ENCODE measurements at places on chromosomes 6 and 20.
A peak's percentile ranks its signal among the peaks of the same experiment; 100 is the strongest.

DNA sequence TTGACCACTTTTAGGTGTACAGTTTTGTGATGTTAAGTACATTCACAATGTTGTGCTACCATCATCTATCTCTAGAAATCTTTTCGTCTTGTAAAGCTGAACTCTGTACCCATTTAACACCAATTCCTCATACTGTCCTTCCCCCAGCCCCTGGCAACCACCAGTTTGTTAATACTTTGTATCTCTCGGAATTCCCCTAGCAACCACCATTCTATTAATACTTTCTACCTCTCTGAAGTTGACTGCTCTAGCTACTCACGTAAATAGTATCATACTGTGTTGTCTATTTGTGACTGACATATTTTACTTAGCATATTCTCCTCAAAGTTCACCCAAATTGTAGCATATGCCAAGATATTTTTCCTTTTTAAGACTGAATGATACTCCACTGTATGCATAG is 82.3 kb upstream of the CLDN20 start:
- peaks cover 23% of the 10 kb centered on the region for H3K4me1 ChIP-seq
- H3K36me3 ChIP-seq: peaks cover 3% of the 10 kb centered on the region
- no peak overlapping the region for H3K4me3 ChIP-seq
- H3K27ac ChIP-seq: no peak overlapping the region
- no peaks in the 10 kb centered on the region for H3K27me3 ChIP-seq

- DNase-seq: no peak
- H3K27me3 ChIP-seq: no peaks in the 10 kb centered on the region
- H3K36me3 ChIP-seq: no peaks in the 10 kb centered on the region
- H3K4me3 ChIP-seq: no peak overlapping the region
- no peak overlapping the region for H3K27ac ChIP-seq
These were observed 236.2 kb downstream of the SLC24A3 start for GRCh38 chr20:19448632-19449031.

DNA sequence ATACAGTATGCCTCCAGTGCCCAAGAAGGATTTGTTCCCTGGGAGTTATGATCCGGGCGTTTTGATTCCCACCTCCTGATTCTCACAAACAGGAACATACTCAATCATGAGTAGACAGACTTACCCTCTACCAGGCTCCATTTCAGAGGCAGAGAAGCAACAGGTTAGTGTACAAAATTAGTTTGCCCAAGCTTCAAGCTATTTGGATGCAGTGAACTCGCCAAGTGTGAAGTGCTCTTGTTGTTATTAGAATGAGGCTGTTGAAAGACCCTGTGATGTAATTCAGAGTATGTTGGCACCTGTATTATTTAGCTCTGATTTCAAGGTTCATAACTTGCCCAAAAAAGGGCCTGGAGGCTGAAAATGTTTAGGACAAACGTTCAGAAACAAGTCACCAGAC is 247.0 kb downstream of the PHACTR1 start:
- H3K27me3 ChIP-seq: peaks cover 24% of the 10 kb centered on the region
- H3K36me3 ChIP-seq: no peaks in the 10 kb centered on the region
- no peak overlapping the region for H3K27ac ChIP-seq
- no peak overlapping the region for H3K4me3 ChIP-seq
- peaks cover 7% of the 10 kb centered on the region for H3K4me1 ChIP-seq
- DNase-seq: no peak

DNA sequence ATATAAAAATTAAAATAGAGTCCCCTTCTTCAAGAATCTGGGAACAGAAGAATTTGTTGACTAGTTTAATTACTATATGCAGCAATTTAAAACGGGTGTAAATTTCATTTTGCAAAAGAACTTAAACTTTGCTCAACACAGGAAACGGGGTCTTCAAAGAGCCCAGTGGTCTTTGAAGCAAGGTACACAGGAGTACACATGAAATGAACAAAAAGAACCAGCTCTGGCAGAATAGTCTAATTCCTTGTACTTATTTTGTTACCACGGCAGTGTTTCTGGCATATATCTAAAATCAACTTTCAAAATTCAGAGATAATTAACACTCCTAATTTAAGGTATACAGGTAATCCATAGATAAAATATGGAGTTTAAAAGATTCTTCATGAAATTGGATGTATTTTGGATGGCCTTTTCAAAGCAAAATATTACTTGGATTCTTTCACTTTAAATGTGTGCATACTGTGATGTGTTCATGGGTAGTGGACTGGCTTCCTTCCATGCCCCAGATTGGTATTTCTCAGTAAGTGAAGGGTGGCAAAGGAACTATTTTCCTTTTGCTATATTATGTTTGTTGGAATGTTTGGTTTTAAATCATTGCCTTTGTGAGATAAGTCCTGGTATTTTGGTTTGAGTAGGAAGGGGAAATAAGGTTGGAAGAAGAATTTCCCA is 96.8 kb upstream of the THEMIS start:
- H3K4me1 ChIP-seq: peaks cover 31% of the 10 kb centered on the region
- H3K27ac ChIP-seq: no peak overlapping the region
- no peaks in the 10 kb centered on the region for H3K27me3 ChIP-seq
- H3K4me3 ChIP-seq: no peak overlapping the region

DNA sequence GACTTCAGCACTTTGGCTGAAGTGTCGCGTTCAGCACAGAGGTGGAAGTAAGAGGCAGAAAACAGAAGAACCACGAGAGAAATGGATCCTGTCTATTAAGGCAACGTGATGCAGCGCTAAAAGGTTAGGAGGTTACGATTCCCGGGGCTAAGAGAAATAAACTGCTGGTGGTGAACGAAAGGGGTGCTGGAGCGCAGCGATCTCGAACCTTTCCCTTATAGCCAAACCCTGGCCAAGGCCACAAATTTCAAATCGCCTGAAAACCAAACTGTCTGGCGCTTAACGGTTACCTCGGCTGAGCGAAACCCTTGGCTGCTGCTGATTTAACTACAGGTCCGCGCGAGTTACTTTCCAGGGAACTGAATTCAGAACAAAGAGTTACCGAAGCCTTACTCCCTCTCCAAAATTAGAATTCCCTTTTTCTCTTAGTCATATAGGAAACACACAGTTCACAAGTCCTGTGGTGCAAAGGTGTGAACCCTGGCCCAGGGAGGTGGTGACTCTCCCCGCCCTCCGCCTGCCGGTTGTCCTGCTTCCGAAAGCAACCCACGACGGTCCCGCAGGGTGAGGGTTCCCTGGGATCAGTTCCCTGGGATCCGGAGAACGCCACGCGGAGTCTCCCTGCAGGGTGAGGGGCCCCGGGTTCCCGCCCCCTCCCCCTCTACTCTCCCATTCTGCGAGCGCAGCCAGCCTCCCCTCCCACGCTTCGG is 1.3 kb upstream of the SLC35D3 start:
- no peak overlapping the region for H3K27ac ChIP-seq
- H3K36me3 ChIP-seq: no peaks in the 10 kb centered on the region
- H3K27me3 ChIP-seq: peaks cover 46% of the 10 kb centered on the region
- peak overlapping the region; percentile 63 for H3K4me3 ChIP-seq
- DNase-seq: peak; percentile 41

DNA sequence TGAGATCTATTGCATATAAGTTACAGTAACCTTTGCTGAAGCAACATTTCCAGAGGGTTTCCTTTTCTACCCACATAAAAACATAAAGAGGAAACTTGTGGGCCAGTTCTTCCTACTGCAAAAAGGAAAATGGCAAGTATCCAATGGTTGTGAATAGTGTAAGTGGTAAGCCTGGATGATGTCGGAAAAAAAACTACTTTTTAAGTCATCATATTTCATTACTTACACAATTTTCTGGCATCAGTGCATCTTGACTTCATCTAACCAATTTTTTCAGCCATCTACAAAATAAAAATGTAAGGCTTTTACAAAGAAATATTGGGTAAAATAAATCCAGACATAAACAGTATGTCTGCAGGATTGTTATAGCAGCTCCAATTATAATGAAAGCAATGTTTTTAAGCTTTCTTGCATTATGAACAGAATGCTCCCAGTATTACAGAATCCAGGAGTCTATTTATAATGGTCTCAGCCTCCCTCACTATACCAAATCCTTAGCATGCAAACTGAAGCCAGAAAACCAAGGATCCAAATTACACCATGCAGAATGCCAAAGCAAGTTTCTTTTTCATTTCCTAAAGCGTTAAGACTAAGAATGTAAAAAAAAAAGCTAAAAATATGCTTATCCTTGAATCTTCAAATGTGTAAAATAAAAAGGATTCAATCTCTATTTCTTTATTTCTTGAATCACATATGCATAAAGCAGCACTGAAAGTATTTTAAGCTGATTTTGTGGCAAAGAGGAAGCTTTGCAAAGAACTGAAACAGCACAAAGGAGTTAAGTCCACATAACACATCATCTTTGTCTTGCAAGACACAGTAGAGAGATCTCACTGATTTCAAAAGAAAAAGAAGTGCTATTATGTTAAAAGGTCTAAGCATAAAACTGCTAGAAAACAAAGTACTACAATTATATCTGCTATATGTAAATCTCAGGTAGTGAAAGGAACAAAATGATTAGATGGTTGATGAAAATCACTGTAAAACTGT is 126.8 kb upstream of the HMGCLL1 start:
- no peak overlapping the region for H3K4me3 ChIP-seq
- H3K27ac ChIP-seq: no peak overlapping the region
- no peaks in the 10 kb centered on the region for H3K4me1 ChIP-seq
- no peaks in the 10 kb centered on the region for H3K27me3 ChIP-seq

- H3K36me3 ChIP-seq: no peaks in the 10 kb centered on the region
- H3K4me3 ChIP-seq: no peak overlapping the region
- DNase-seq: no peak
- no peak overlapping the region for H3K27ac ChIP-seq
These were observed 122.0 kb upstream of the ARID1B start for GRCh38 chr6:156654919-156655918.

GRCh38 chr6:145729887-145730286 is 5.4 kb downstream of the EPM2A start:
- H3K4me1 ChIP-seq: peaks cover 32% of the 10 kb centered on the region
- H3K27ac ChIP-seq: no peak overlapping the region
- H3K27me3 ChIP-seq: no peaks in the 10 kb centered on the region
- no peak overlapping the region for H3K4me3 ChIP-seq
- no peak for DNase-seq
- peaks cover 22% of the 10 kb centered on the region for H3K36me3 ChIP-seq

- no peak overlapping the region for H3K4me3 ChIP-seq
- no peaks in the 10 kb centered on the region for H3K27me3 ChIP-seq
- H3K36me3 ChIP-seq: no peaks in the 10 kb centered on the region
- H3K4me1 ChIP-seq: no peaks in the 10 kb centered on the region
These were observed 135.0 kb downstream of the CLIC5 start for GRCh38 chr6:45880676-45881075.

DNA sequence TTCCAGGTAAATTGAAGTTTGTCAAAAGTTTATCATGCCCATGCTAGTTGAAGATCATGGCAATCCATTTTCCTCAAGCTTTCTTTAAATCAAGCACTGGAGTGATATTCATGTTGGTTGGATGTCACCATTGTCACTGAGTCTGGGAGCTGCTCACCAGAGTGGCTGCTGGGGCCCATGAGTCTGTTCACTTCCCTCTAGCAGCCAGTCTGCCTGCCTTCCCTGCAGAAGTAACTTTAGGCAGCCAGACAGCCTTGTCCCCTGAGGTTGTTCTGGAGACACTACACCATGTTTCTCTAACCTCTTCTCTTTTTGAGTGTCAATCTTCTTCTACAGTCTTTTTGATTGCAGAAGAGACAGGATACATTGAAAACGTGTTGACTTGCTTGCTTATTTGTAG is 5.5 kb downstream of the SIRT5 start:
- H3K27me3 ChIP-seq: no peaks in the 10 kb centered on the region
- peaks cover 21% of the 10 kb centered on the region for H3K36me3 ChIP-seq
- H3K4me1 ChIP-seq: peaks cover 14% of the 10 kb centered on the region

DNA sequence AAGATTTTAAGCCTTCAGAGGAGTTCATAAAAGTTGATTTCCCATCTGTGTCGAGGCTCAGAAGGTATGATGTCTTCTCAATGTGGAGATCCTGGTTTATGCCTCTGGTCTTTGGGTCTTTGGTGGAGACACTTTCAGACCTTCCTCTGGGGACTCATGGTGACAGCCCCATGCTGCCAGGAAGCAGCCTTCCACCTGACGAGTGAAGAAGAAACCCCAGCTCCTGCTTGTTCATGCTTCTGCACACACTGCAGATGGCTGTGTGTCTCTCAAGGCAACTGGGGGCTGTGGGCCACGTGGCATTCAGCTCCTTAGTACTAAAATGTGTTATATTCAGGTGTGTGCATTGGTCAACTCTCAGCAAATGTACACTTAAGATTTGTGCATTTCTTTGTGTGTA is 4.9 kb upstream of the SCP2D1 start:
- peaks cover 9% of the 10 kb centered on the region for H3K4me1 ChIP-seq
- no peaks in the 10 kb centered on the region for H3K36me3 ChIP-seq
- H3K27ac ChIP-seq: no peak overlapping the region
- no peak for DNase-seq

GRCh38 chr6:155036907-155037306 is 41.8 kb downstream of the TIAM2 start:
- H3K27me3 ChIP-seq: peaks cover 5% of the 10 kb centered on the region
- H3K4me1 ChIP-seq: peaks cover 2% of the 10 kb centered on the region
- no peak for DNase-seq
- no peaks in the 10 kb centered on the region for H3K36me3 ChIP-seq
- H3K27ac ChIP-seq: no peak overlapping the region
- H3K4me3 ChIP-seq: no peak overlapping the region

DNA sequence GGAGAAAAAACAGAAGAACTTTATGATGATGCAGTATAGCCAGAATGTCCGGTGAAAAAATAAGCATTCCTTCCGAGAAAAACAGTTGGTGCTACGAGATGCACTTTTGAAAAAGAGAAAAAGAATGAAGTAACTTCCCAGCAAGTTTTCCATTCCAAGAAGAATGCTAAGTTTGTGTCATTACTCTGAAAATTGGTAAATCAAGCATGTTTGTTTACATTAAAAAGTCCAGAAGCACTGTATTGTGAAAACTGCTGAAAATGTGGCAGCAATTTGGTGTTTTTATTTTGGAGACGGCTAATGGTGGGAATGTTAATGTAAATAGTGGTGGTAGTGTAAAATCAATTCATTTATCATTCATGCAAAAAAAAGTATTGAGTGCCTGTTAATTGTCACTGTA is 46.3 kb downstream of the MKKS start:
- H3K4me3 ChIP-seq: no peak overlapping the region
- H3K36me3 ChIP-seq: no peaks in the 10 kb centered on the region
- peaks cover 6% of the 10 kb centered on the region for H3K27me3 ChIP-seq
- H3K4me1 ChIP-seq: no peaks in the 10 kb centered on the region
- no peak for DNase-seq

- no peaks in the 10 kb centered on the region for H3K36me3 ChIP-seq
- H3K27me3 ChIP-seq: peaks cover 24% of the 10 kb centered on the region
- H3K27ac ChIP-seq: no peak overlapping the region
- H3K4me1 ChIP-seq: no peaks in the 10 kb centered on the region
These were observed 113.6 kb upstream of the IFNGR1 start for GRCh38 chr6:137332637-137333280.

DNA sequence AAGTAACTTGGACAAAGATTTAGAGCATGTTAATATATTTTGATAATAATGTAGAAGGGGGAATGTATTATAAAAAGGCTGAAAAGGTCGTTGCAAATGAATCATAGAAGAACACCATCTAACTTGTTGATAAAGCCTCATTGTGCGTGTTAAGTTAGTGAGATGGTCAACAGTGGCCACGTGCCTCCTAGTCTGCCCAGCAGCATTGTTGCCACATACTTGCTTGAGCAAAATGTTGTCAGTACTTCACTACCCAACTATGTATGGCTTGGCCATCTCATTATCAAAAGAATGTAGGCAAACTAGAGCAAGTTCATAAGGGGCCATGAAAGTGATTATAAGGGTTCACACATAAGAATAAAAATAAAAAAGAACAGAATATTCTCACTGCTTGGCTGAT is 84.6 kb downstream of the PHACTR1 start:
- no peaks in the 10 kb centered on the region for H3K4me1 ChIP-seq
- no peak overlapping the region for H3K27ac ChIP-seq
- no peak for DNase-seq
- H3K36me3 ChIP-seq: no peaks in the 10 kb centered on the region

Measured in activated CD4-positive, alpha-beta T cell treated with anti-CD3 and anti-CD28 coated beads for 36 hours (primary cell).